ENCODE measurements at places on chromosomes 6 and 20.

DNA sequence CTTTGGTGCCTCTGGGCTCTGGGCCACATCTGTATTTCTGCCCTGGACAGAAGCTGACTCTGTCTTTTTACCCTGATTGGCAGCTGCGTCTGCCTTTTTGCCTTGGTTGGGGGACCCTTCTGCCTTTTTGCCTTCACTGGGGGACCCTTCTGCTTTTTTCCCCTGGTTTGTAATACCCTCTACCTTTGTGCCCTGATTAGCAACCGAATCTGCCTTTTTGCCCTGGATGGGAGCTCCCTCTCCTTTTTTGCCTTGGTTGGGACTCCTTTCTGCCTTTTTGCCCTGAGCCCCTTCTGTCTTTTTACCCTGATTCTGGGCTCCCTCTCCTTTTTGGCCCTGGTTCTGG lies 23.4 kb downstream of the RRBP1 start:
- no peak for DNase-seq

- no peak for DNase-seq
Measured at GRCh38 chr20:42779216-42779615, 410.5 kb downstream of the PTPRT start.

GRCh38 chr20:50983321-50983720 lies 24.7 kb downstream of the MOCS3 start:
- DNase-seq: no peak

DNA sequence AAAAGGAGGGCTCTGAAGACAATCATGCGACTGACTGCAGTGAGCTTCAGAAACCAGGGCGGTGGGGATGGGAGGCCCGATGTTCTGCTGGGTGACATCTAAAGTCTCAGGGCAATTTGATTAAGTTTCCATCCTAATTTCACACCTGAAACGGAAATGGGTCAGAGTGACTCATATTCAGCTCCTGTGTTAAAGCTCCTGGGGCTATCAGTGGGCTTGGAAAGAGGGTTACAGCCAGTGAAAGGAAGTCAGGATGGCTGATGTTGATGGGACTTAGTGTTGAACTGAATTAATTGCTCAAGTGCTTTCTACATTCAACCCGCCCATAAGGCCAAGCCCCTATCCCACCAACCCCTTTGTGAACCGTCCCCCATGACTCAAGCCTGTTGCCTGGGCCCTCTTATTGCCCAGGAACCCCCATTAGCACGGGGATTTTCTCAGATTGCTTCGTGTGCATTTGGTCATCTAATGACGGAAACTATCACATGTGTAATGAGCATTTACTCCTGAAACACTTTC lies 47.1 kb upstream of the TBC1D7 start:
- DNase-seq: no peak

GRCh38 chr6:12071064-12071615 lies 59.0 kb downstream of the HIVEP1 start:
- DNase-seq: no peak

DNA sequence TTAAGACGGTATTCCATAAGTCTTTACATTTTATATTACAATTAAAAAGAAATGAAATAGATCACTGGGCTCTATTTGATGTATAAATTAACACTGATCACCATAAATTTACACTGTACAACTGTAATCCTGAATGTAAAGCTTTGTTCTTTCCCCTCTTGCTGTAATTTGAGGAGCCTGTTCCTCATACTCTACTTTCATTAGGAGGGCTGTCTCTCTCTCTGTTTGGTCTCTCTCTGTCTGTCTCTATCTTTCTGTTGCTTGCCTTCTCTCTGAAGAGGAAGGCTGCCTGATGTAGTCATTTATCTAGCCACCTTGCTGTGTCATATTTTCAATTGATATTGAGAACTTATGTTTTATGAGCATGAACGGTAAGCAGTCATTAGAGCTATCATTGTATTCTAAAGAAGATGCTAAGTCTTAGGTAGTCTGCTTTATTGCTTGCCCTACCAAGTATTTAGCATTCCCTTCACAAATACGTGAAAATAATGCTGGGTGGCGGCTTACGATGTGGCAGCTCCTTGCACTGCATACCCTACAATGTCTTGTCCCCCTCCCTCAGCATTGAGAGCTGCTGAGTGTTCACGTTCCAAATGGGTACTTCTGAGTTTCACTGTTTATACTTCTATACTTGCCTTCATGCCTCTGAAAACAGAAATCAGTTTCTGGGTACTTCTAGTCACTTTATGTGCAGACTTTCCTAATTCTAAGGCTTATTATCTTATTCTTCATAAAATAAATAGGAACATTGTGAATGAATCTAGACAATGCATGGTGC lies 205.5 kb downstream of the NKAIN2 start:
- DNase-seq: no peak

- no peak for DNase-seq
Measured at GRCh38 chr6:129191235-129191634, 308.3 kb downstream of the LAMA2 start.

DNA sequence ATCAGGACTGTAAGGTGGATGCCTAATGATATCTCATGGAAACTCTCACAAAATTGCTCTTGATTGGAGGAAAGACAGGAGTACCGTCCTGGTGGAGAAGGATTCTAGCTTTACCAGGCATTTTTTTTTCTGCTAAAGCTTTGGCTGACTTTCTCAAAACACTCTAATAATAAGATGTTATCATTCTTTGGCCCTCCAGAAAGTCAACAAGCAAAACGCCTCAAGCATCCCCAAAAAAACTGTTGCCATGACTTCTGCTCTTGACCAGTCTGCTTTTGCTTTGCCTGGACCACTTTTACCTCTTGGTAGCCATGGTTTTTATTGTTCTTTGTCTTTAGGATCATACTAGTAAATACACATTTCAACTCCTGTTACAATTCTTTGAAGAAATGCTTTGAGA lies 55.5 kb upstream of the RUNX2 start:
- DNase-seq: no peak

- no peak for DNase-seq
Measured at GRCh38 chr20:51493346-51493791, 49.1 kb downstream of the NFATC2 start.

DNA sequence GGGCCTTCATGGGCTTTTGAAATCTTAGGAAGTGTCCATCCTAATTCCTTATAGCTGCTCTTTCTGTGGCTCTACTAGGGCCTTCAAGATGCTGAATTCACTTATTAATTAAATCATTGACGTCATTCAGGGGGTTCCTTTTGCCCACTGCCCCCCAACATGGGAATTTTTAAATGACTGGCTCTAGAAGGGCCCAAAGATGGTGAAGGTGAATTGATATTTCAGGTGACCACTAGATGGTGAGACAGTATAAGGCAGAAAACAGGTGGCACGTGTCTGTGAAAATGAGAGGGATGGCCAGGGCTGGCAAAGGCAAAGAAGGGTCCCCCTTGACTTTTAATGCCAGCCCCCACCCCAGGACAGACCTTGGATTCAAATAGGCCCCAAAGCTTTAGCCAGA lies 11.8 kb downstream of the GNAS start:
- no peak for DNase-seq

DNA sequence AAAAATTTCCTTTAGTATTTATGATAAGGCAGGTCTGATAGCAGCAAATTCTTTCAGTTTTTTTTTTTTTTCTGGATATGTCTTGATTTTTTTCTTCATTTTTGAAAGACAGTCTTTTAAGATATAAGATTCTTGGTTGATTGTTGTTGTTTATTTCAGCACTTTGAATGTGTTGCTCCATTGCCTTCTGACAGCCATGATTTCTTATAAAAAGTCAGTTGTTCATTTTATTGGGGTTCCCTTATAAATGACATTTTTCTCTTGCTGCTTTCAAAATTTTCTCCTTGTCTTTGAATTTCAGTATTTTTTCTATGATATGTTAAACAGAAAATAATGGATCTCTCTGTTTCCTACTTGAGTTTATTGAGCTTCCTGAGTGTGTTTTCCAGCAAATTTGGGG lies 152.3 kb downstream of the ISM1 start:
- DNase-seq: no peak

GRCh38 chr6:80607811-80608391 lies 501.4 kb downstream of the BCKDHB start:
- no peak for DNase-seq

GRCh38 chr6:41884957-41885356 lies 10.2 kb downstream of the USP49 start:
- DNase-seq: no peak

DNA sequence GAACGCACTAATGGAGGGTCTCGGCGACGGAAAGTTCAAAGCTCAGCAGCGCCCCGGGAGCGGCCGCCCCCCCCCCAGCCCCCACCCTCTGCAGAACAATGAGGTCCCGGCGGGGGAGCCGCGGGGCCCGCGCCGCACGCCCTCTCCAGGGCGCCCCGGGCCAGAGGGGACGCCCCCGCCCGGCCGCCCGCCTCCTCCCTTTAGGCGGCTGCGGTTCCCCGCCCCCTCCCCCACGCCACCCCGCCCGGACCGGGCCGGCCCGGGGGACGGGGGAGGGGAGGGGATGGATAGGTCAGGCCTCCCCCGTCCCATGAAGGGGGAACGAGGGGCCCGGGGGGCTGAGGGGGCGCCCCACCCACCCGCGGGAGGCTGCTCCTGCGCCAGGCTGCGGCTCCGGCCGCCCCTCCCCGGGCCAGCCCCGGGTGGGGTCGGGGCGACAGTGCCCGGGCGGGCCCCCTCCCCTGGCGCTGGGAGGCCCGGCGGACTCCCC lies 1.5 kb downstream of the NOL4L start:
- no peak for DNase-seq

DNA sequence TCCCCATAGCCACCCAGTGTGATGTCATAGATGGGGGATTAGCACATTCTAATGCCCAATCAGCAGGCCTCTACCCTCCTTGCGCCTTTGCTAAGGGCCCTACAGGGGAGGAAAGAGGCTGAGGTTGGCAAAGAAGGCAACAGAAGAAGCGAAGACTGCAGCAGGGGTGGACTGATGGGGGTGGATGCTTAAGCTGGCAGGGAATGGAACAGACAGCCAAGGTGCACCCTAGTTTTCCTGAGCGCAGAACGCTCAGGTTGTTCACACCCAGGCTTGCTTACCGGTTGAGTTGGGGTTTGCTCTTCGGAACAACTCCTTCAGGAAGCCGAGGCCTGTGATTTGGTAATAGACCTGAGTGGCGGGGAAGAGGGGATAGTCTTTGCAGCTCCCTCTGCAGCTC lies 12.7 kb downstream of the MRPS18A start:
- DNase-seq: no peak

GRCh38 chr6:148700741-148701311 lies 46.0 kb upstream of the UST start:
- DNase-seq: no peak

DNA sequence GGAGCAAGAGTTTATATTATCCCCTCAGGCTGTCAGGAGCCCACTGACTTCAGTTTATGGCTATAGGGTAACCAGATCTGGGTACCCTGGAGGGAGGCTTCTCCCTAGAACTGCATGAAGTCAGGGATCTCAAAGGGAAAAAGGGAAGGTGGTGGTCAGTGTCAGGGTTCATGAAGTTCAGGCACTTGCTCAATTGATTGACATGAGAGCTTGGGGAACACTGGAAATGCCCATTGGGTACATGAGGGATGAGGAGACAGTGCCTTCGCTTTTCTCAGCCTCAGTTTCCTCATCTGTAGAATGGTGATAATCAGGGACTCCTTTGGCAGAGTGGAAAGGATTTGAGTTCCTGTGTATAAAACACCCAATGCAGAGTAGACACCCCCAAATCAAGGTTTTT lies 22.6 kb downstream of the SIRPA start:
- DNase-seq: no peak

DNA sequence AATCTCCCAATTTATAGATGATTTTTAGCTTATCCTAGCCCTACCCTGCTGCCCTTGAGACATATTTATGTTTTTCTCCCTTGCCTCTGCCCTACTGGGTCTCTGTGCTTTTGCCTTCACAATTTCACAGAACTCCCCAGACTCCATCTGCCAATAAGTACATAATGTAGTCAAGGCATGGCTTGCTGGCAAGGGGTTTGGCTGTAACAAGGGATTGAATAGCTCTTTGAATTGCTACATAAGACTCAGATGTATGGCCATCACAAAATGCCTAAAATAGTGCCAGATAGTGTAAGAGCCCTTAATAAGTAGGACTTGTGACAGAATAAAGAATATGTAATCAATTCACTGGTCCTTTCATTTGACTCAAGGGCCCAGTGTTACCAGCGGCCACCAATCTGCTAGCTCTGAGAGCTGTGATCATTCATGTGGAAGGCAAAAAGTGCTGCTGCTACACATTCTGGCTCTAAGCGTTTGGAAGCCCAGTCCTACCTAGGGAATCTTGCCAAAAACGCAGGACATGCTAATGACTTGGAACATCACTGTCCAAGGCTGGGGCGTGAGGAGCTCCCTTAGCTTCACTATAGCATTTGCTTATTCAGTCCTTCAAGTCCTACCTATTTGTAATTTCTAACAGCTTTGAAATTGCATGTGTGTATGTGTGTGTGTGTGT lies 20.5 kb downstream of the CLVS2 start:
- no peak for DNase-seq

DNA sequence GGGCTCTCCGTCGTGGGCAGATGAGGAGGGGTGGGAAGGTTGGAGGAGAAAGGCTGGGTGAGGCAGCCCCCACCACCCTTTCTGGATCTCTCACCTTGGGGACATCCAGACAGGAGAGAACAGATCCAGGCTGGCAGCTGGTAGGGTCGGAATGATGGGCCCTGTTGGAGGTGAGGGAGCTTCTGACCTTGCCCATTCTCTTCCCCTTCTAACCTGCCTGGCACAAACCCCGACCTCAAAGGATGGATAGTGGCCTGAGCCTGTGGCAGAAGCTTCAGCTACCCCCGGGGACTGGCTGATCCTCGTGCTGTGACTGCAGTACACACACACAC lies 6.0 kb upstream of the NPBWR2 start:
- DNase-seq: no peak

DNA sequence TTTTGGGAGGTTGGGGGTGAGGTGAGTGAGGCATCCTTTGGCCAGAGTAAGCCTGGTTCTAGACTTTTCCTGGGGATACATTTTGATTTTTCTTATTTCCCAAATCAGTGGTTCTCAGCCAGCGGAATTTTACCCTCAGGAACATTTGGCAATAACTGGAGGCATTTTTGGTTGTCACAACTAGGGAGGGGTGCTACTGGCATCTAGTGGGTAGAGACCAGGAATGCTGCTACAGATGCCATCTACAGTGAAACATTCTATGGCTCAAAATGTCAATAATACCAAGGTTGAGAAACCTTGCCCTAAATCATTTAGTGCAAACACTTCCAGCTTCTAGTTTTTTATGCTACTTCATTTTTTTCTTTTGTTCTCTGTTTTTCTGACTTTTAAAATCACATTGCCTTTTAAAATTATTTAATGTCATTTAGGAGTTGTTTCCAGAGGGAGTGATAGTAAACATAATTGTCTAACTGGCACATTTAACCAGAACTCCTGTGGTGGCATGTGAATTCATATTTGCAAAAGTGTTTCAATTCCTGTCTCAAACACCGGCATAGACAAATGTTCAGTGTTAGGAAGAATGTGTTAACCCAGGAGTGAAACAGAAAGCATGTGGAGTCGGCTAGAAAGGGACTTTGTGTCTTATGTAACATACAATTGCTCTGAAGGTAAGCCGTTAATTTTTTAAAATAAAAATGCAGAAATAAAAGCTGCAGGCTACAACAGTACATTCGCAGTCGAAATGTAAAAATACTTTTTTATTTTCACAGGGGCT lies 59.0 kb downstream of the QRSL1 start:
- no peak for DNase-seq
